Erythroblast (primary cell): ENCODE measurements at places on chromosomes 5 and 9.

DNA sequence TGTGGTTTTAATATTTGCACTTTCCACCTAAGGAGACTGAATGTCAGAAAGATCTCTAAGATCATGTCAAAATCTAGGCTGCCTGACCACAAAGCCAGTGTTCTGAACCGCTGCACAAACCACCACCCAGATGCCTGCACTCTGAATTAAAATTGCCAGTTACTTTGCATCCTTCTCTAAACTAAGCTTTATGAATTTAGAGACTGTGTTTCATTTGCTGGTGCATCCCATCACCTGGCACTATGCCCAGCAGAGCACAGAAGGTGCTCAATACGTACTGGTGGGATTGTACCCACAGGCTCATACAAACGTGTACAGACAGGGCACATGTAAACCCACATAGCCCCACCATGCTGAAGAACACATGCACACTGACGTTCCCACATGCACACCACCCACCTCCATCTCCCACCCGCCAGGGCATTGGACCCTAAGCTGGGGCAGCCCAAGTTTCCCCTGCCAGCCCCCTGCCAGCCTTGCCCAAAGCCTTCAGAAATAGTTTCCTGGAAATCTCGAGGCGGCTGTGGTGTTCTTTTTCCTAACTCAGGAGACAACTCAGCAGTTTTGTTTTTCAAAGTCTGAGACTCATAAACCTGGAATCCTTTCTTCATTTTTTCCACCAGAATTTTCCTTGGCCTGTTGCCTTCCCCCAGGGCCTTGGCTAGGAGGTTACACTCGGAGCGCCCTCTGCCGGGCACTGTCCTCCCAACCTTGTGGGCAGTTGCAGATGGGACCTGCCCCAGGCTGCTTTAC is 9.6 kb upstream of the TRAF1 start:
- DNase-seq, result peak; percentile 81

DNA sequence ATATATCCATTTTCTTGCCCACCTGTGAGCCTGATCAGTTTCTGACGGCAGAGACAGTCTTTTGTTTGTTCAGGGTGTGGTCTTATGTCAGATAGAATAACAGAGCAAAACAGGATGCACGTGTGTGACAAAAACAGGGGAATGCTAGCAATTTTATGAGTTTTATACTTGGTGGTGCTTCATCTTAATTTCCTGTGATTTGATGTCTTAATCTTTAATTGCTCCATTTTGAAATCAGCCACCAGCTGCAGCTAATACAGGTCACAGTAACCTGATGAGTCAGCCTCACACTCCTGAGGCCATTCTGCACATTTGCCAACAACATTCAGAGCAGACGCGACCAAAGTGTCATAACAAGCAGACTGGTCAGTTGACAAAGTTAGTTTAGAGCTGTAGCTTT is 42.3 kb upstream of the JMY start:
- no peak for DNase-seq

- DNase-seq, result no peak
Observed at GRCh38 chr5:151195622-151196021, 28.3 kb downstream of the CCDC69 start.

DNA sequence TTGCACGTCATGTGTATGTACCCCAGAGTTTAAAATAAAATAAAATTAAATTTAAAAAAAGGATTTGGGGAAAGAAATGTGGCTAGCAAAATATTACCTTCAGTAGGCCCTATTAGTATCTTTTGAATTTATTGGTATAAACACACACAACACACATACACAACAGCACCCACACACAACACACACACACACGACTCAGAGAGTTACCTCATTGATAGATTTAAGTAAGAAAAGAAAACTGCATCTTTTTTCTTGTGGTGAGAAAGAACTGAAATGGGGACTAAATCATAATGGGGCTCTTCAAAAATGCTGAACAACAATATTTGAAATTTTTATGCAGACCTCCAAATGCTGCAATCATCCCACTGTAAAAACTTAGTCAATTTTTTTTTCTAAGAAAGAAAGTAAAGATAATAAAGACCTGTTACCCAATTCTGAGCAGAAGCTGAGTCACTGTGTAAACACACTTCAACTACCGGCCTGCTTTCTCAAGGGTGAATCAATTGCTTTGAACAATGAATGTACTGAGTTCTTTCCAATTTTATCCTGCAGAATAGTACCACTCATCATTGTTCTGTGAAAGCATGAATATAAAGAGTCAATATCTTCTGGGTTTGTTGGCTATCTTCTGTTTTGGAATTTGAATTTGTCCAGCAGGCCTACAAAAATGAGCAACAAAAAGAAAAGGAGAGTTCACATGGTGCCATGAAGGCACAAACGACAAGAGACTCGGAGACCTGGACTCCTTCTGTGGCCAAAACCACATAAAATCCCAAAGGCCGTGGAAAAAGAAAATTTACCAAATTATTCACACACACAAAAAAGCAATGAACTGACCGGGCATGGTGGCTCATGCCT is 57.9 kb upstream of the CCNG1 start:
- DNase-seq, result no peak

DNA sequence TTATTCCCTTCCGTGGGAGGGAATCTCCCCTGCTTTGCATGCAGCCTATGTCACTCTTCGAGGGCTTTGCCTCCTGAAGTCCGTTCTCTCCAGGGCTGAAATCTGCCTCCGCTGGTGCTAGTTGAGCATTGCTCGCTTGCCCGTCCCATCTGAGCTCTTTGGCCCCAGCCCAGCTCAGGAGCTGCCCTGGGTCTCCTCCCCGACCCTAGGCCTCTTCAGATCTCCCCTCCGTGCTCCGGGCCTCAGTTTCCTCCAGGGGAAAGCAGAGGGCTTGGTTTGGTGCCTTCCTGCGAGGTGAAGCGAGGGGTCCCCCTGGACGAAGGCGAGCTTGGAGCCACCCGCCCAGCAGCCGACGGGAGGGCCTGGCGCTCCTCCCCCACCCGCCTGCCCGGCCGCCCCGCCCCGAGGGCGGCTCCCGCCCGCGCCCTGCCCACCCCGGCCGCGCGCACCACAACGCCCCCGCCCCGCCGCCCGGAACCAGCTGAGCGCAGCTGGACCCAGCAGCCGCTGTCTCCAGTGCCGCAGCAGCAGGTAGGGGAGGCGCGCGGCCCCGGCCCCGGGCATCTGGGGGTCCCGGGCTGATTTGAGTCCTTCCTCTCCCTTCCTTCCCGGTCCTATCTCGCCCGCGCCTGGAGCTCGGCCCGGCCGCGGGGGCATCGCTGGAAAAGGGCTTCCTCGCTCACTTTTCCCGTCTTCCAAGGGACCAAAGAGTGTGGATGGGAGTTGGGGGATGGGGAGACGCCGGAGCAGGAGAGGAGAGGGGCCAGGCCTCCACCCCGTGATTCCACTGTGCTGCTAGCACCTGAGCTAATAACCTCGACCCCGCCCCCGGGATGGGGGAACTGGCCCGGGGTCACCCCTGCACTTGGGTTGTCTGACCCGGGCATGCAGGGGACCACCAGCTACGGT is at the start of gene GSN:
Gene GSN, plus strand, starts transcription at position 474 of the 909 bp plus-strand sequence. CDS start 33,810 bp downstream, outside the sequence.
- peak; percentile 73 for DNase-seq

DNA sequence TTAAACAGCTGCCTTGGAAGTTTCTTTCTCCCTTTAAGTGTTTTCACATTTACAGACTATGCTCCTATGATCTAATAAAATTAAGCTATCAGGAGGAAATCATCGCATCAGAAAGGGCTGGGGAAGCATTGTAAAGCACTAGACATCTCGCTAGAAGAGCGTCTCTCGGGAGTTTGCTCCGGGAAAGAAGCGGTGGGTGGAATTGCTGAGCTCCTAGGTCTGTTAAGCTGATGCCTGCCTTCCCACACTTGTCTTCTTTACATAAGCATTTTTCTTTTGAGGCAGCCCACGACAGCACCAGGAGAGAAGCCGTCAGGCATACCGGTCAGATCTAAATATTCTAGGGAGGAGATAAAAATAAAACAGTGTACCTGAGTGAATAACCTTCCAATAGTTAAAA is 541.7 kb upstream of the TUSC1 start:
- no peak for DNase-seq

DNA sequence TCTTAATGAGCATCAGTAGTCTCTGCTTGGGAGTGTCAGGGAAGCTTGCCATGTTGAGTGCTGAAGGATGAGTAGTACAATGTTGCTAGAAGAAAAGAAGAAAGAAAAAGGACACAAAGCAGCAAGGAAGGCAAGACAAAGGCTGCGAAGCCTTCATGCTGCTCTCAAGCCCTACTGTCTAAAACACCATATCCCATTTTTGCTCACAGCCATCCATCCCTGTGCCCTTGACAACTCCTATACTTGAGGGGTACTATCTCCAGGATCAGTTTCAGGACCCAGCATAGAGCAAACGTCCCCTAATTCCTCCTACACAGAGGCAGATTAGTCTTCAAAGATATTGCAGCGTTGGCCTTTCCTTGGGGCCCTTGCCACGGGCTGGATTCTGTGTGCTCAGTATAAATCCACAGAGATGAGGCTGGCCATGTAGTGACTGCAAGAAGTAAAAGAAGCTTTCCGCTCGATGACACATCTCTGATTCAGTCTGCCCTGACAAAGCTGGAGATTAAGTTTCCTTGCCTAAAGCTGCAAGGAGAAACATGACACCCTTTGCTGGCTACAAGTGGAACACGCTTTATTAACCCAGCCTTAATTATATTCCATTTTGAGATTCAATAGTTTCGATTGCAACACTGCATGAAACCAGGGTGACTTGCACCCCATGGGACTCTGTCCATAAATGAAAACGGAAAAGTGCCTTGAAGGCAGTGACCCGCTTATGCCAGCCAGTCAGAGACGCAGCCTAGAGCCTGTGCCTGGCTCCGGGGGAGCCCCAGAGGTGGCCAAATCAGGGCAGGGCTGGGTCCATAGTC is 304.6 kb downstream of the ACTL7B start:
- DNase-seq, result no peak

DNA sequence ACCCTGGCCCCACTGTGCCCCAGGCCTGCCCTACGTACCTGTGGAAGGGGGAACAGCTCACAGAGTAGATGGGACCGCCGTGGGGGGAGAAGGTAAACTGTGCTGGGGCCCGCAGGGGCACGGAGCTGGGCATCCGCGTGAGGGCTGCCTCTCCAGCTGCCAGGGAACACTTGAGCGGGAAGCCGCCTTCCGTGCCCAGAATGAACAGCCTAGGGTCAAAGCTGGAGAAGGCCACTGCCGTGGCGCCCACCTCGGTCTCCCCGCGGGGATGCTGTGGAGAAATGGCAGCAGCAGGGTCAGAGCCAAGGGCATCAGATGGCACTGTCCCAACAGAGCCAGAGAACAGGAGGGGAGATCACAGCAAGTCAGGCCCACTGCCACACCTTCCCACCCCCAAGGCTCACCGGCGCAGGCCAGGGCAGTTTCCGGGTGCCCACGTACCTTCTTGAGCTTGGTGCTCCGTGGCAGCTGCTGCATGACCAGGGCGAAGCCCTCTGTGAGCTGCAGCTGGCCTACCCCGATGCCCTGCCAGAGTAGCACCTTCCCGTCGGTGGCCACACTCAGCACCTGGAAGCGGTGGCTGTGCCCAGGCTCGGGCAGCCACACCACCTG is 21.9 kb downstream of the DYNC2I2 start:
- DNase-seq, result no peak

- no peak for DNase-seq
Observed at GRCh38 chr9:7656636-7657035, 142.9 kb downstream of the DMAC1 start.

DNA sequence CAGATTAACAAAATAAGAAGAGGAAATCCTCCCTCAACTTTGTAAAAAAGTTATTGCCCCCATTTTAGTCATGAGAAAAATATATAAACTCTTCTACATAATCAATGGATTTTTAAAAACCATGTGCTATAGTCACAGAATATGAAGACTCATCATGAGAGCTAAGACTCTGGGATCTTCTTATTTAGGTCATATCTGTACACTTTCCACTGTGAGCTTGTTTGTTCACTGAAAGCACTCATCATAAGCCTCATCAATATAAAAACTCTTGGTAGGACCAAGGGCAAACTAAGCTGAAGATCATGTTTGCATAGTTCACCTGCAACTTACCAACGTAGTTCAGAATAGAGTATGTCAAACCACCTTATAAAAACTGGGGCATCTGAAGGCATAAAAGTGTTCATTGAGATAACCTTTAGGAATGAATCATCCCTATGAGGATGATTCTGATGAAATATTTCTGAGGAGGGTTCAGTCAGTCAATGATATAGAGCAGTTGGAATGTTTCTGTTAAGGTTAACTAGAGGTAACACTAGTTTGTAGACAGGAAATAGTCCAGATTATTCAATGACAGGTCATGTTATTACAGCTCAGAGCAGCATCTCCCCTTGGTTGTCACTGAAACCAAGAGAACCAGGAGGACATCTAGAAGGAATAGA is 289.9 kb upstream of the SMC2 start:
- no peak for DNase-seq

GRCh38 chr9:129178568-129179382 is 714 bp upstream of the IER5L start:
- no peak for DNase-seq

- no peak for DNase-seq
Observed at GRCh38 chr5:76114179-76114851, 31.1 kb downstream of the SV2C start.

DNA sequence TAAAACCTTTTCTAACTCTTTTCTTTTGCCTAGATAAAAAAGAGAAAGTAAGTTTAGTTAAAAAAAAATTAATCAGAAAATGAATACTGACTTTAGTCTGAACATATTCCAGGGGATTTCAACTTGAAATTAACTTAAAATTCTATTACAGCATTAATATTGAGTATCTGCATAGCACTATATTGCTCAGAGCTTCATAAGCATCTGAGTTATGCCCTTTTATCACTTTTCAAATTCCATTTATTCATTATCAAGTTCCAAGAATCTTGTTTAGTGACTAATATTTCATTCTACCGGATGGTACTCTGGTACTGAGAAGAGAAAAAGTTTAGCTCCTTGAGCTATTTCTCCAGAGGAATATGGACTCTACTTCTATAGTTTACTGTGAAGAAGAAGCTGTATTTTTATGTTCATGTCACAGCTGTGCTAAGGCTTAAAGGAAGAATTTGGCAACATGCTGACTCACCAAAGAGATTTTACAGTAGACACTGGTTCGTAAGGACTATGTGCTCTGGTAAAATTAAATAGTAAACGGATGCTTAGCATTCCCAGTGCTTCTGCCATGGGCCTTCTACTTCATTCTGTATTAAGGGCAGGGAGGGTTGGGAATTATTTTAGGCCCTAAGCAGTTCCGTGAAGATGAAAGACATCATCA is 285.2 kb upstream of the SEMA6A start:
- DNase-seq, result no peak

DNA sequence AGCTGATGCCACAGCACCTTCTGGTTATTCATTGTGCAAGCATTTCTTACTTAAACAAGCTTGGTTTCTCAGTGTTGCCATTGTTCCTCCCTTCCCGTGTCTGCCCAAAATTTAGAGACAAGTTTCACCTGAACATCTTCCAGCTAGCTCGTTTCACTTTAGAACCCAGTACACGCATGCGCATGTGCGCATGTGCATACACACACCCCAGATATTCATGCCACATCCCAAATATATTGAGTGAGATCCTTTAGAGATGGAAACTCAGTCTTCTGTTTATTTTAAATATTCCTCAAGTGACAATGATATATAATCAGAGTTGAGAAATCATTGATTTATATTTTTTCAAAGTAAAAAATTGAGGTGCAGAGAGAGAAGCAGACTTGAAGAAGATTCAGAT is 147.6 kb downstream of the PLK2 start:
- no peak for DNase-seq
